Cortex of kidney (tissue), 1 donor: ENCODE measurements at places on chromosomes 16 and 17.

GRCh38 chr16:30033270-30033669 lies 2.2 kb upstream of the TLCD3B start:
- DNase-seq = no peak

- no peak for DNase-seq
Measured at GRCh38 chr17:15470536-15470935, 3.1 kb upstream of the CDRT4 start.

- DNase-seq = no peak
Measured at GRCh38 chr17:74618451-74618850, 5.1 kb downstream of the CD300E start.

DNA sequence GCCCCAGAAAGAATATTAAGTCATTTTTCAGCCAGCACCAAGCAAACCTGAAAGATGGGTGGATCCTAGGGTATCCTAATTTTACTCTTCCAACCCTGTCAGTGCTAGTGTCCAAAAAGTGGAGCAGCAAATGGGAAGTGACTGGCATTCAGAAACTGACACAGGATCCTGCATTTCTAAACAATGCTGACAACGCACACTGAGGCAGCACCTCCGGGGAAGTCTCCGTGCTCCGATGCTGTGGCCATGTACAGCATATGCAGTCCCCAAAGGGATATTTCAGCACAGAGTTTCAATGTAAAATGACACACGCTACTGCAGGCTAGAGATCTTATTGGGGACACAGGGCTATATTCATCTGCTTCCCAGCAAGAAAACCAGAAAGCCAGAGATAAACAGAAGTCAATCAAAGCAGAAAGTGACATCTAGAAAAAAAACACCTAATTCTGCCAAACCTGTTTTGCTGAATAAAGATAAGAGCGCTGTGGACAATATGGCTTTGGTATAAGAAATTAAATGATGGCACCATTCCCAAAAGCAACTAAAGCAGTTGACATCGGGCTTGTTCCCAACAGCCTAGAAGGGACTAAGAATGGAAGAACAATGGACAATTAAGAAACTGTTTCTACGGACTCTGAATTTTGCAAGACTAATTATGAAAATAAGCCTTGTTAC lies 17.3 kb downstream of the XYLT1 start:
- DNase-seq = no peak
